EH (cell line): ENCODE measurements at places on chromosomes 5 and 9.

DNA sequence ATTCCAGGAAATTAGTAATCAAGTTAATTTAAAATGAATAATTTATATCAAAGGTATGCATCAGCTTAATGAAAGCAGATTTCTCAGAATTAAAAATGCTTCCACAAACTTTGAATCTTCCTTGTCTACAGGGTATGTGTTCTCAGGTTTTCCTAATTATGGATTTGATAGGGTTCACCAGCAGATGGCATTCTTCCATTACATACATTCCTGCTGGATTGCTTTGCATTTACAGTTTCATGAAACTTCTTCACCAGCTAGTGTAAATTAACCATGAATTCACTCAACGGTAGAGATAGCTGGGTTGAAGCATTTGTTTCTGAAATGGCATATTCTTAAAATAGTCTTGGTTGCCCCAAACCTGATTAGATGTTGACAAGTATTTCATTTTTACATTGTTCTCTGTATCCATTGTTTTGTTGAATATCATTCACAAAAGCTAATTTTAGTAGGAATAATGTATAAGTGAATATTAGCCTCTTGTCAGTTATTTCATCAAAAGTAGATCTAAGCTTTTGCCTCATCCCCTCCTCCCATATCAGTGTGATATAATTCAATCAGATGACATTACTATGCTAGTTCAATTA is 68.7 kb upstream of the WDR41 start:
- peak; percentile 55 for DNase-seq

GRCh38 chr9:75051285-75051684 is 23.2 kb upstream of the CARNMT1 start:
- no peak for DNase-seq

DNA sequence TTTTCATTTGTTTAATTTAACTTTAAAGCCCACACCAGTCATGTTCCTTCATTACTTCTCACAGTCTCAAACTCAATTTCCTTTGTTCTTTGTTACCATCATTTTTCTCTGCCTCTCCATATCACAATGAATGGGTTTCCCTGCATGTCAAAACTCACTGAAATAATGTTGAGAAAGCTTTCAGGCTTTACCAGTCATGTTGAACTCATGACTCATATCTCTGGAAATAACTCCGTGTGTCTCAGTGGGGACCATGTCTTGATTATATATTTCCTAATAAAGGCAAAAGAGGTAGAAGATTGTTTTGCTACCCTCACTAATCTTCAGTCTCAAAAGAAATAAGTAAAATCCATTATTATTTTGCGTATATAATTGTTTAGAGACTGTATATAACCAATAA is 231.2 kb downstream of the CHSY3 start:
- DNase-seq, result peak; percentile 76

GRCh38 chr5:115949096-115949495 is 13.2 kb upstream of the LVRN start:
- DNase-seq, result peak; percentile 52

- no peak for DNase-seq
Measured at GRCh38 chr9:91889161-91889911, 60.7 kb downstream of the ROR2 start.

GRCh38 chr5:7759257-7759871 is 91.6 kb downstream of the CFAP90 start:
- peak; percentile 31 for DNase-seq

DNA sequence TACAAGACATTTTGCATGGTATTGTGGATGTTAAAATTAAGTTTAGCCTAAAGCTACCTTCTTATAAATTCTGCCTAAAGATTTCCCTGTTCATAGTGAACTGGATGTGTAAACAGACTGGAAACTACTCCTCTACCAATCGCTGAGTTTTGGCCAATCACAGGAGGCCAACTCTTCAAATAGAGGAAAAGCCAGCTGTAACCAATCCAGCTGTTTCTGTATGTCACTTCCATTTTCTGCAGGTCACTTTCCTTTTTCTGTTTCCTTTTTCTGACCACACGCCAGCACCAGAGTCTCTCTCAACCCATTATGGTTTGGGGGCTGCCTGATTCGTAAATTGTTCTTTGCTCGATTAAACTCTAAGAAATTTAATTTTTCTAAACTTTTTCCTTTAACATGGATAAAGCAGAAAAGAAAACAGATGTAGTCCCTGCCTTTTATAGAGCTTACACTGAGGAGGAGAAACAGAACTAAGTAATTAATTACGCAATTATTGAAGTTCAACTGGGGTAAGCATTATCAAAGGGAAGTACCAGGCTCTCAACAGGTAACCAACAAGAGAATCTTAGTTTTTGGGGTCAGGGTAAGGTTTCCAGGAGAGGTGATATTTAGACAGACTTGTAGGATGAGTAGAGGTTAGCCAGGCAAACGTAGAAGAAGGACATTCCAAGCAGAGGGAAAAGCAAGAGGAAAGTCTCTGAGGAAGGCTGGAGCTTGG is 27.7 kb downstream of the RANBP3L start:
- DNase-seq, result no peak

DNA sequence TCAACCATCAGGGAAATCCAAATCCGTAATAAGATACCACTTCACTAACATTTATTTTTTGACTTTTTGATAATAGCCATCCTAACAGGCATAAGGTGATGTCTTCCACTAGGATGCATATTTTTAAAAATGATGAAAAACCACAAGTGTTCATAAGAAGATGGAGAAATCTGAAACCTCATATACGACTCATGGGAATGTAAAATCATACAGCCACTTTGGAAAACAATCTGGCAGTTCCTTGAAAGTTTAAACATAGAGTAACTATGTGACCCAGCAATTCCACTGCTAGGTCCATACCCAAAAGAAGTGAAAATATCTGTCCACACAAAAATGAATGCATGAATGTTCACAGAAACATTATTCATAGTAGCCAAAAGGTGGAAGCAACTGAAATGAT is 431.0 kb downstream of the ENC1 start:
- peak; percentile 53 for DNase-seq

GRCh38 chr5:68538814-68539420 is 323.4 kb downstream of the PIK3R1 start:
- peak; percentile 24 for DNase-seq

DNA sequence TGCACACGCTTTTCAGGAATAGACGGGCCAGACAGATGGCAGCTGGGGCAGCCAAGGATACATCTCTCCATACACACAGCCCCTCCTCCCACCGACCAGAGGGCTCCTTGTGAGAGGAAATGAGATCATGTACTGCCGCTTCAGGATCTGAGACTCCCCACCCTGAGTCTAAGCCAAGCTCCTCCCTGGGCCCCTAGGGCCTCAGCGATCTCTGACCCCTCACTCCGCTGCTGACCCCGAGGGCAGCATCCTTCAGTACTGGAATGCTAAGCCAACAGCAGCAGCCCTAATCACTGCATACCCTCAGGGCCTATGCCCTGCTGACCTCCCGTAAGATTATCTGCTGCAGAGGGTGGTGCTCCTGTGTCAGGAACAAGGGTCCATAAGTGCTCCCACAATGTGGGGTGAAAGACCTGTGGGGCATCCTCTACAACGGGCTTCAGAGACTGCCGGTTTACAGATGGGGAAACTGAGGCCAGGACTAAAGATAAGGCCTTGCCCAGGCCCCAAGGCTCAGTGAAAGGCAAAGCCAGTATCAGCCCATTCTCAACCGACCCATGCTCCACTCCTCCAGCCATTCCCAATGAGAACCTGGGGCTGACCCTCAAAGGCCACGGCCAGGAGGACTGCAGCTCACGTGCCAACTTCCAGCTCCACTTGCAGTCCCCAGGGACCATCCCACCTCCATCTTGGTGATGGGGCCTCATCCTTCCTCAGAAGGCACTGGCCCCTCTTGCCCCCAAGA is 37.5 kb downstream of the BICD2 start:
- DNase-seq, result no peak

GRCh38 chr5:178818094-178818493 is 41.7 kb upstream of the ZNF354B start:
- no peak for DNase-seq

DNA sequence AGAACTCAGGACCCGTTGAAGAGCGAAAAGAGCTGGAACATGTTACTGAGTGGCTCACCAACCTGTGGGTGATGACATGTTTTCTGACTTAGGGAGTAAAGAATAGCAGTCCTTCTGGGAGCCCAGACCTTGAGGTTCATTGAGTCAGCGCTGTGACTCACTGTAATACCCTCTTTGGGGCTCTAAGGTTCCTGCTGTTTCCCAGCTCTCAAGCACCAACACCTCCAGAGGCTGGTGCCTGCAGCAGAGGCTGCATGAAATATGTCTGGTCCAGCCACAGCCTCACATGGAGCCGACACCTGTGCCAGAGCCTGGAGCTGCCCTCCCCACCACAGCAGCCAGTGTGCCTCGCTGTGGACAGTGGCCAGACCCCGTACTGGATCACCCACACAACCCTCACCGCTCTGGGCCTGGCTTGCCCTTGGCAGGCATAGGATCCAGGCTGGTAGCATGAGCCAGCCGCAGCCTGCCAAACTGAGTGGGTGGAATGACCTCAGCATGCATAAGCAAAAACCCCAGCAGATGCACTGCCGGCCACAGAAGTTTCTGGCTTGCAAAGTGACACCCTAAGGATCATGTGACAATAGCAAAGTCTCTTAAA is 143.5 kb upstream of the MRPS30 start:
- no peak for DNase-seq
